ENCODE measurements at places on chromosomes 1 and 21. TPM values are rescaled to one million over a fixed set of nuclear protein-coding genes. Genes with fewer than 3 reads are reported as not detected.
A peak's percentile ranks its signal among the peaks of the same experiment; 100 is the strongest.

The NCAM2 gene
- not detected for total RNA-seq

The F3 gene
- 0.18 TPM for total RNA-seq

The DTL gene
- 59.6 TPM for total RNA-seq

The CD52 gene
- total RNA-seq = 1,591 TPM

- DNase-seq = no peak
Measured at GRCh38 chr1:18481190-18481920, 625 bp downstream of the KLHDC7A start.

DNA sequence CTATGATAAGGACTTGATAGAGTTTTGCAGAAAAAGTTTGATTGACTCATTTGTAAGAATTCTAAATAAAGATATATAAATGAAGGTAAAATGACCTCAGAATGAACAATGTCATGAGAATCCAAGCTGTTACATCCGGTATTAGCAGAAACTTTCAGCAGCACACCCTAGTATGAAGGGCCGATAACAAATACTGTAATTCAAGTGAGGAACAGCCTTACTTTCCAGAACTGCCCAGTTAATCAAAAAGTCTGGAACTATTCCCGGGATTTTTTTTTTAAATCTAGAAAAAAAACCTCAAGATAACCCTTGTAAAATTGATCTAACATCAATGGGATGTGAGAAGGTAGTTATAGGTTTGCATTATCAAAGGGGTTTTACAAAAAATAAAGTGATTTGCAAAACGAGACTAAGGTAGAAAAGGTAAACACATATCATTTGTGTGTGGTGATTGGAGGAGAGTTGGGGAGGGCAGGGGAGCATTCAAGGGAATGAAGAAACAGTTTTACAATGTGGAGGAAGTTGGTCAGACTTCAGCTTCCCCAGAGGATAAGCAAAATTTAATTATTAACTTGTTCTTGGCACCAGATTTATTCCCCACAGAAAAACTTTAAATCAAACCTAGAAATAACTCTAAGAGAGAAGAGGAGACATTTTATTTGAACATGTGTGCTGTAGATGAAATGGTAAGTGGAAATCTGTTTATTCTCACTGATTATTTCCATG is 75.9 kb upstream of the VCAM1 start:
- DNase-seq = no peak

- no peak for DNase-seq
Measured at GRCh38 chr1:47513393-47513792, 75.5 kb downstream of the FOXD2 start.

DNA sequence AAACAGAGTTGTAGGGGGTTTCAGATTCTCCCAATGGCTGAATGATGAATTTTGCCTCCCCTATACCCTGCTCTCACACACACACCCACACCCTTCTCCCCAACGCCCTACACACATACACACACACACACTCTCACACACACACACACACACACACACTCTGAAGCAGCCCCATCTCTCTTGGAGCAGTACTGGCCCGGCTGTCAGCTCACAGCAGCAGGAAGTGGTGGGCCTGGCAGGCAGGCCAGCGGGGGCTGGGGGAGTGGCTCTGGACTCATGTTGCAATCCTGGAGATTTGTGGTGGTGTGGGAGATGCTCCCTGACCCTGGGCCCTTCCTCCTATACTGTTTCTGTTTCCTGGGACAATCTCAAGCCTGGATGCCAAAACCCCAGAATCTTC is 2.2 kb downstream of the IKBKE start:
- DNase-seq = peak; percentile 51

GRCh38 chr1:205580923-205581180 is 51.0 kb downstream of the ELK4 start:
- no peak for DNase-seq

- no peak for DNase-seq
Measured at GRCh38 chr1:220294846-220295301, 22.6 kb upstream of the RAB3GAP2 start.

DNA sequence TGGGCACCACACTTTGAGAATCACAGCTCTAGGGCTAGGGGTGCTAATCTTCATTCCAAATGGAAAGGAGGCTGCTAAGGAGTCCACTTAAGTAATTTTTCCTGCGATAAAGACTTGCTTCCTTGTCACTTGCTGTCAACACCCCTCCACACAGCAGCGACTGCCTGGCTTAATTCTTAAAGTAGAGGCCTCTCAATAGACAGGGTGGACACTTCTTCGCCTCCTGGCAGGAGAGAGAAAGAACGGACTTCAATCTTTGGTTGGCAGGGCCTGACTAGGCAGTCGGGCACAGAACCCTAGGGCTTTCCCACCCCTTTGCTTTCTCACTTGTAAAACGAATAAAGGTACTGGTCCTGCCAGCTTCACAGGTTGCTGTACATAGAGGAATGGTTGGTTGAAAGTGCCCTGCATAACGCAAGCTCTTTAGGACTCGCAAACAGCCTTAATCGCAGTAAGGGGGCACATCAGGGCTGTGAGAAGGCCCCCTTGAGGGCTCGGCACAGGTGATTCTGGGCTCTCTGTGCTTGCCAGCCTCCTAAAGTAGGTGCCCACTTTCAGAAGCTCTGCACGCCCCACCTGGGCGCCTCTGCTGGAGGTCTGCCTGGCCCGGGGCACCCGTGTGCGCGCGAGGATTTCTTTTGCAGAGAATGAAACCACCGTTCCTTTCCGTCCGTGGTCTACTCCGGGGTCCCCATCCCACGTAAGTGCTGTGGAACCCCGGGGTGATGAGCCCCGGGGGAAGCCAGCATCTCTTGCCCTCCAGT is 47.6 kb upstream of the CD34 start:
- no peak for DNase-seq

GRCh38 chr1:222034790-222035189 is 292.9 kb upstream of the DUSP10 start:
- DNase-seq = no peak

Measured in activated CD4-positive, alpha-beta memory T cell treated with anti-CD3 and anti-CD28 coated beads, Interleukin-2, amount 10 ng/mL, durations not matched to agents 7 days and 5 days (primary cell).